ENCODE measurements at places on chromosomes 6 and 20. TPM values are rescaled to one million over a fixed set of nuclear protein-coding genes. Genes with fewer than 3 reads are reported as not detected.

ZC2HC1B gene
- 0.28 TPM for total RNA-seq

ELOVL2 gene
- total RNA-seq: 1.4 TPM

PAX1 gene
- total RNA-seq: not detected

CGA gene
- not detected for total RNA-seq

CPXM1 gene
- 4.4 TPM for total RNA-seq

SLC17A2 gene
- total RNA-seq: not detected

ZFAND3 gene
- total RNA-seq: 90.4 TPM

IRAK1BP1 gene
- 3.2 TPM for total RNA-seq

SOX4 gene
- 6.5 TPM for total RNA-seq

C2 gene
- 4.1 TPM for total RNA-seq

ADGRF4 gene
- 0.69 TPM for total RNA-seq

BEND6 gene
- total RNA-seq: 0.92 TPM

DNA sequence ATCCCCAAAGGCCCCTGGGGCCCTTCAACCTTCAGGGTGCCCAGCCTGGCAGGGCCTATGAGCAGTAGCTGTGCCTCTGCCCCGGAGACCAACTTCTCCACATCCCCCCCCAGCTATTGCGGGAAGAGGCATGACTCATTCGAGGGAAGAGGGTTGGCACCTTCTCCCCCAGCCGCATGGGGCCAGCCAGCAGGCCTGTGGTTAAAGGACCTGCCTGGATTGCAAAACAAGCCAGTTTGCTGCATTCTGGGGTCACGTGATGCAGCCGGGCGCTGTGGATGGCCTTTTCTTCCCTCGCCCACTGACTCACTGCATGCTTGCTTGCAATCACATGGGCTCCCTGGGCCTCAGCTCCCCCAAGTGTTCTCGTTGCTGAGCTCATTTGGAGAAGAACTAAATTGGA is 182.5 kb downstream of the MAFB start:
- no peaks in the 10 kb centered on the region for H3K4me1 ChIP-seq
- peak; percentile 72 for DNase-seq
- H3K27ac ChIP-seq: no peak overlapping the region
- no peaks in the 10 kb centered on the region for H3K27me3 ChIP-seq
- no peaks in the 10 kb centered on the region for H3K36me3 ChIP-seq

DNA sequence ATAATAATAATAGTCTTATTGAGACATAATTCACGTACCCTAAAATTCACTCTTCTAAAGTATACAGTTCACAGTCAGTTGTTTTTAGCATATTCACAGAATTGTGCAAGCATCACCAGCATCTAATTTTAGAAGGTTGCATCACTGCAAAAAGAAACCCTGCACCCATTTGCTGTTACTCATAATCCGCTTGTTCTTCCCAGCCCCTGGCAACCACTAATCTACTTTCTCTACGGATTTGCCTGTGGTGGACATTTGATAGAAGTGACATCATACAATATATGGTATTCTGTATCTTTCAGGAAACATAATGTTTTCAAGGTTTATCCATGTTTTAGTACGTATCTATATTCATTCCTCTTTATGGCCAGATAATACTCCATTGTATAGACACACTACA is 41.5 kb upstream of the FAM184A start:
- H3K4me3 ChIP-seq: no peak overlapping the region
- H3K4me1 ChIP-seq: no peaks in the 10 kb centered on the region
- no peaks in the 10 kb centered on the region for H3K27me3 ChIP-seq

DNA sequence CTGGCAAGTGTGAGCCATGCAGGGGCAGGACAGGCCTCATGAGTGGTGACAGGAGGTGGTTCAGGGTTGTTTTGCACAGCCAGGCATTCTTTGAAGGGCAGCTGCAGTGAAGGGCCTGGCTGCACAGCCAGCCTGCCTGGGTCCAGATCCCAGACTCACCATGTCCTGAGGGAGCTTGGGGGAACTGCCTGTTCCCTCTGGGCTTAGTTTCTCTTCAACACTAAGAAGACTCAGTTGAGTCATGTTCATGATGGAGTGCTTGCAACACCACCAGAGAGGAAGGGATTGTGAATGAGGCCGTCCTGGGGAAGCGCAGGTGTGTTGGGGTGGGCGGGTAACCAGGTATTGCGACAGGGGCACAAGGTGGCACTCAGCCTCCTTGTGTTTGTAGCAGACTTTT is 102.4 kb downstream of the CDH26 start:
- H3K27me3 ChIP-seq: no peaks in the 10 kb centered on the region
- peaks cover 24% of the 10 kb centered on the region for H3K4me1 ChIP-seq
- no peaks in the 10 kb centered on the region for H3K36me3 ChIP-seq
- H3K27ac ChIP-seq: no peak overlapping the region

DNA sequence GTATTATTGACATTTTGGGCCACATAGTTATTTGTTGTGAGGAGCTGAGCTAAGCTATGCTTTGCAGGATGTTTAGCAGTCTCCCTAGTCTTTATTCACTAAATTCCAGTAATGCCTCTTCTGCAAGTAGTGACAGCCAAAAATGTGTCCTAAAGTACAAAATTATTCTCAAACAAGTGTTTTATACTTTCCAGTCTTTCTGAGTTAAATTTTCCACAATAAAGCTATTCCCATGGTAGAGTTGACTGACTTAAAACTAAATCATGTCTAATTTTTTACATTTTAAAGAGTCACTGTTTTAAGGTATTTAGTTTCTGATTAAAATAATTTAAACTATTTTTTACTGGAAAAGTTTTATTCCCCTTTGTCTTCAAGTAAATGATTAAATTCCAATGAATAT is 717.8 kb upstream of the HS3ST5 start:
- no peak overlapping the region for H3K27ac ChIP-seq
- no peak for DNase-seq
- H3K36me3 ChIP-seq: no peaks in the 10 kb centered on the region

- no peaks in the 10 kb centered on the region for H3K27me3 ChIP-seq
- no peak overlapping the region for H3K4me3 ChIP-seq
- H3K27ac ChIP-seq: peak overlapping the region; percentile 4
- peaks cover 66% of the 10 kb centered on the region for H3K4me1 ChIP-seq
- DNase-seq: no peak
- H3K36me3 ChIP-seq: peaks cover 9% of the 10 kb centered on the region
Measured at GRCh38 chr6:112249489-112249888, 4.9 kb downstream of the LAMA4 start.

DNA sequence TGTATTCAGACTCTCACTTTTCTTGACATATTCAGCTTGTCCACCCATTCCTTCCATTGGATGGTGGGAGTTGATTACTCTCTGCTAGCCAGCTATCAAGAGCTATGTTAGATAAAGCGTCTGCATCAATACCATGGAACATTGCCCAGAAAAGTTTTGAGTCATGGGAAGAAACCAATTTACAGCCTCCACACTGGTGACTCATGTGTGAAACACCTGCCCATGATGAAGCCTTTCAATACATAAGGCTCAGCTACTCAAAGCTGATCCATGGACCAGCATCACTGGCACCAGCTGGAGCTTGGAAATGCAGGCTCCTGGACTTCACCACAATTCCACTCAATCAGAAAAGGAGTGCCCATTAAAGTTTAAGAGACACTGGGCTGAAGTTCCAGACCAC is 16.1 kb downstream of the PLA2G7 start:
- H3K27me3 ChIP-seq: no peaks in the 10 kb centered on the region
- H3K4me1 ChIP-seq: no peaks in the 10 kb centered on the region
- H3K4me3 ChIP-seq: no peak overlapping the region
- no peak overlapping the region for H3K27ac ChIP-seq

GRCh38 chr6:111154981-111155380 is 67.7 kb downstream of the SLC16A10 start:
- DNase-seq: no peak
- no peaks in the 10 kb centered on the region for H3K36me3 ChIP-seq
- no peaks in the 10 kb centered on the region for H3K27me3 ChIP-seq
- H3K4me1 ChIP-seq: no peaks in the 10 kb centered on the region
- H3K4me3 ChIP-seq: no peak overlapping the region
- no peak overlapping the region for H3K27ac ChIP-seq

DNA sequence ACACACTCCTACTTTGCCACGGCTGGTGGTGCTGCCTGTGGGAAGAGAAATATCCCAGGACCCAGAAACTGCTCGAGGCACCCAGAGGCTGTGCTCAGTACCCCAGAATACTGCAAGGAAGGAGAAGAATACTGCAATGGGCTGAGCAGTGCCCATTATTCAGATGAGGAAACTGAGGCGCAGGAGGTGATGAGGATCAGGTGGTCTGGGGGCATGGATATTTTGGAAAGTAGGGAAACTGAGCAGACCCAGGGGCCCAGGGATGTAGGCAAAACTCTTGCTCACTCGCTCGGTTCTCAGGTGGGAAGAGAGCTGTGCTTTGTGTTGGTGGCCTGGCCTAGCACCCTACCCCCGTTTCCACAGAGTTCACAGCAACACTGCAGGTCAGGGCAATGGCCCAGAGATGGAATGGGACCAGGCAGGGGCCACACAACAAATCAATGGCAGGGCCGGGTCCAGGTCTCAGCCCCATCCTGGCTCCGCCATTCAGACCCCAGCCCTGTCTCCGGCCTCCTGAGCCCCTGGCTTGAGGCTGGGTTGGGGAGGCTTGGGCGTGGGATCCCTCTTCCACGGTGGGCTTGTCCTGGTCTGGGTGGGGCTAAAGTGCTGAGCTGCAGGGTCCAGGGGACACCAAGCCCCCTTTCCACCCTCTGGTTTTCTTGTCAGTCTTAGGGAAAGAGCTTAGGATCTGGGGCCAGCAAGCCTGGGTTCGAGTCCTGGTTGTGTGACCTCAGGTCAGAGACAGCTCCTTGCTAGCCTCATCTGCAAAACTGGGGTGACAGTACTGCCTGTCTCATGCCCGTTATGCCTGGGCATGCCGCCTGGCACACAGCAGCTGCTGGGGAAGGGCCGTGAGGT is 33.9 kb downstream of the SUN5 start:
- H3K36me3 ChIP-seq: no peaks in the 10 kb centered on the region
- H3K27ac ChIP-seq: no peak overlapping the region
- no peak for DNase-seq
- no peak overlapping the region for H3K4me3 ChIP-seq

GRCh38 chr6:75024828-75025227 is 181.0 kb downstream of the COL12A1 start:
- no peaks in the 10 kb centered on the region for H3K27me3 ChIP-seq
- DNase-seq: no peak
- no peaks in the 10 kb centered on the region for H3K36me3 ChIP-seq
- H3K27ac ChIP-seq: no peak overlapping the region
- no peaks in the 10 kb centered on the region for H3K4me1 ChIP-seq
- no peak overlapping the region for H3K4me3 ChIP-seq

- no peak overlapping the region for H3K27ac ChIP-seq
- no peaks in the 10 kb centered on the region for H3K27me3 ChIP-seq
- no peak overlapping the region for H3K4me3 ChIP-seq
Measured at GRCh38 chr6:132491881-132492280, 21.0 kb downstream of the STX7 start.

- no peaks in the 10 kb centered on the region for H3K27me3 ChIP-seq
- H3K27ac ChIP-seq: peak overlapping the region; percentile 71
- no peaks in the 10 kb centered on the region for H3K36me3 ChIP-seq
- peaks cover 7% of the 10 kb centered on the region for H3K4me1 ChIP-seq
Measured at GRCh38 chr6:148328876-148329555, 13.6 kb upstream of the SASH1 start.

DNA sequence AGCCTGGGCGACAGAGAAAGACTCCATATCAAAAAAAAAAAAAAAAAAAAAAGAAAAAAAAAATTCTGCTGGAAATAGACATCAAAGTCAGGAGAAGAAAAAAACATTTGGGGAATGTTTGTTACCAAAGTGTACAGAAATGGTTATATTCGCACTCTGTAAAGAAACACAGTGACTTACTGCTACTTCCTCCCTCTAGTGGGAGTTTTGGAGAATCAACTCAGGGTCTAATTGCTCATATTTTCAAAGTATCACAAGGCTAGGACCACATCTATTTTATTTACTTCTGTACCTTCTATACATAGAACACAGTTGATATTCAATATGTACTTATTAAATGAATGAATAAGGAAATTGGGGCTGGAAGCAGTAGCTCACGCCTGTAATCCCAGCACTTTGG is 24.4 kb downstream of the ARG1 start:
- no peaks in the 10 kb centered on the region for H3K4me1 ChIP-seq
- no peaks in the 10 kb centered on the region for H3K27me3 ChIP-seq
- H3K27ac ChIP-seq: no peak overlapping the region
- peaks cover 100% of the 10 kb centered on the region for H3K36me3 ChIP-seq

- H3K36me3 ChIP-seq: no peaks in the 10 kb centered on the region
- DNase-seq: no peak
- no peak overlapping the region for H3K27ac ChIP-seq
- H3K27me3 ChIP-seq: no peaks in the 10 kb centered on the region
- H3K4me3 ChIP-seq: no peak overlapping the region
Measured at GRCh38 chr6:2684103-2684749, 66.5 kb downstream of the MYLK4 start.

DNA sequence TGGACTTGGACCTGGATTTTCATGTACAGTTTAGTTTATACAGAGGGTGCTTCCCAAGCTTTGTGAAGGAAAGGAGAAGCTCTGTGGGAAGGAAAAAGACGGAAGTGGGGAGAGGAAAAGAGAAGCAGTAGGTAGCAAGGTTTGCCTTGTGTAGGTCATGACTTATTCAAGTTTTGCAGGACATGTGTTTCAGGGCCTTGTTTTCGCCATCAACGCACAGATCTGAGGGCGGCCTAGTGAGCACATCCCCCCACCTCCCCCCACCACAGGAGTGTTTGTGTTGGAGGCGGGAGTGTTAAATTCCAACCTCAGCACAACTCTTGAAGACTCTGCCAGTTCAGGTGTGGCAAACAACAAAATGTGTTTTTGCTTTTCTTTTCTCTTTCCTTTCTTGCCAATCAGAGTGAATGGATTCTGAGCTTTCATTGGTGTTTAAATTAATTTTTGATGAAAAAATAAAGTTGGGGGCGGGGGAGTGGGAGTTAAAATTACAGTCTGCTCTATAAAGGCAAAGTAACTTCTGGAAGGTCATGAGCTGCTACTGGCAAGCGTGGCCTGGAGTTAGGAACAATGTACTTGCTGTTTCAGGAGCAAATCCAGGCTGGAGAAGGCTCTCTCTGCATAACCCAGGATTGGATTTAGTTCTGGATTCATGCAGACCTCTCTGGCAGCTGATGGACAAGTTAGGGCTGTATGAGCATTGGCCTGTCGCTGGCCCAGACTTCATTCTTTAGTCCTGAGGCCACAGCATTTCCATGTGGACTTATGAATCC is 338.5 kb downstream of the CD83 start:
- H3K27me3 ChIP-seq: no peaks in the 10 kb centered on the region
- H3K4me1 ChIP-seq: peaks cover 26% of the 10 kb centered on the region
- no peak for DNase-seq
- no peak overlapping the region for H3K27ac ChIP-seq
- no peak overlapping the region for H3K4me3 ChIP-seq

DNA sequence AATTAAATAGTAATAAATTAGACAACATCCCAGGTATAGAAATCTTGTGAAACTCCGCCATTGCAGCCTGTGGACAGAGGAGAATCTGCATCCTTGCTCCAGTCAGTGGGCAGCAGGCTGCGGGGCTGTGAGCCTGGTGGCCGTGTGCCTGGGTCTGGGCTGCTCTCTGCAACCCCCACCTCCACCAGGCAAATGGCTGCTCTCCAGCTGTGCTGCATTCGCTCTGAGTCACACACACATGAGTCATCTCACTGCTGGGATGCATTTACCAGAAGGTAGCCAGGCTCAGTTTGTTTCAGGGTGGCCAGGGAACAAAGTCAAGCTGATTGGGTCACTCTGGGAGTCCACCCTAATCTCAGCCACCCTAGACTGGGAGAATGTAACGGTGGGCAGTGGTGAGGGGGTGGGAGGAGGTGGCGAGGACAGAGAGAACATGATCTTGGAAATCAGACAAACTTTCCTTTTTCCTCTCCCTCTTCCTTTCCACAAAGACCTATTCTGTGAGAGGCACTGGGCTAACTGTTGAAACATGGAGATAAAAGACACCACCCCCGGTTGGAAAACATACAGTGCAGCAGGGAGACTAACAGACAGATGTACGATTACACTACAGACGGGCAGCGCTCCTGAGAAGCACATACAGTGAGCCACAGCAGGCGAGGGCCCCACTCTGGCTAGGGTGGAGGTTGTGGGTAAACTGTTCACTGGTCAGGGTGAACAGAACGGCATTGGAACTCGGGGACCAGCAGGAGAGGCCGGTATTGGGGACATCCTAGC is 59.2 kb downstream of the TRAM2 start:
- no peak overlapping the region for H3K4me3 ChIP-seq
- H3K27me3 ChIP-seq: no peaks in the 10 kb centered on the region
- no peaks in the 10 kb centered on the region for H3K36me3 ChIP-seq
